Stimulated activated CD4-positive, alpha-beta T cell treated with anti-CD3 and anti-CD28 coated beads, Interleukin-12 subunit alpha, Interleukin-12 subunit beta, amount 100 ng/mL, for 4 hours (primary cell): ENCODE measurements at places on chromosomes 13 and 19.

DNA sequence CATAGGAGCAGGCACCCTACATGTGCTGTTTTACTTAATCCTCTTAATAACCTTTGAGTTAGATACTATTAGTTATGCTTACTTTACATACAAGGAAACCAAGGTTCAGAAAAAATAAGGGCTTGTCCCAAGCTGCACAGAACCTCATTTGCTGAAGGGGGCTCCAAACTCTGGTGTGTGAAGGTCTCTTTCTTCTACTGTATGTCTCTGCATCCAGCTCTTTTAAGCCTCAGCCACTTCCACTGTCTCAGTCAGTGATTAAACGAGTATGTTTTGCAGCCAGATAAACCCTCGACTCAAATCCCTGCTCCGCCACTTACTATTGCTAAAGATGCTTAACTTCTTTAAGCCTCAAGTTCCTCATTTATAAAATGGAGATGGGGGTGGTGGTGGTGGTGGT is 112.4 kb upstream of the WASF3 start:
- no peak for DNase-seq

GRCh38 chr13:33015791-33016323 is 366 bp upstream of the KL start:
- DNase-seq = no peak

GRCh38 chr19:49591731-49592485 is 926 bp downstream of the PRR12 start:
- peak; percentile 38 for DNase-seq

DNA sequence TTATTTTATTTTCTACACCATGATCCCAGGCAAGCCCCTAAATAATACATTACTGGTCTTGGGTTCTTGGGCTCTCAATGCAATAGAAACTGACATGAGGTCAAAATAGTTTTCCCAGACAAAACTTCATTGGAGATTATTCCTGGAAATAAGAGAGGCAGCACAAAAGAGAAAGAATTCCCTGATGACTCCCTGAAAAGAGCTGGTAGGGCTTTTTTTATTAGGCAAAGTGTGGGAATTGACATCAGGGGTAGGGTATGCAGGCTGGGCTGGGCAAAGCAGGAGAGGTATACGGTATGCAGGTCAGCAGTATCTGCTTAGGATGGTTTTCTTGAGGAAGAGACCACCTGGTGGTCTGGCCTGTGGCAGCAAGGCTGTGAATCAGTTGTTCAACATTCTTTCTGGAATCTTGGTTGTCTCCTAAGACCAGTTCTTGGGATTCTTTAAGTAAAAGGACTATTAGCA is 9.3 kb upstream of the IGFL3 start:
- no peak for DNase-seq

DNA sequence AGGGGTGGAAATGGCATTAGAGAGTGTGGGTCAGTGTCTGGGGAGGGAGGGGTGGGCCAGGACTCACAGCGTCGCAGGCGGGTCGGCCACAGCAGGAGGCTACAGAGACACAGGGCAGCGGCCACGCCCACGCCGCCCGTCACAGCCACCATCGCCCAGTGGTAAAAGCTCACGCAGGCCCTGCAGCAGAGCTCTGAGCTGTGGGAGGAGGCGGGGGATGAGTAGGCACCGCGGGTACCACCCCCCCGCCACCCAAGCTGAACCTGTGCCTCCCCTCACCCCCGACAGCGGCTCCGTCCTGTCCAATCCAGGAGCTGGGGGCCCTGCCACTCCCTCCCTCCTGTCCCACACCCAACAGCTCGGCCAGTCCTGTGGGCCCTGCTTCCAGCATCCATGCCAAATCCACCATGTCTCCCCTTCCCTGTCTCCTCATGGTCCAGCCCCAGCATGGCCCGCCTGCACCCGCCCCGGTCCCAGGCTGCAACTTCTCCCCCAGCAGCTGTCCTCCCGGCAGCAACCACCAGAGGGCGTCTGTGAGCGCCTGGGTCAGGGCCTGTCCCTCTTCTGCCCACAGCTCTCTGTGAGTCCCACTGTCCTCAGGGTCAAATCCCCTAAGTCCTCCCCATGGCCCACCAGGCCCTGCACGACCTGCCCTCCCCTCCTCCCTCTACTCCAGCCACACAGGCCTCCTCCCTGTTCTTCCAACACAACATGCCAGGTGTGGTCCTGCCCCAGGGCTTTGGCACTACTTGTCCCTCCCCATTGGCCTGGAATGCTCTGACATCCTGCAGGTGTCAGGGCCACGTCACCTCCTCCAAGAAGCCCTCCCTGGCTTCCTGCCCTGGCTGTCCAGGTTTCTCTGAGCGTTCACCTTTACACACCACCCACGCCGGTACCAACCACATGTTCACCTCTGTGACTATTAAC is 6.0 kb downstream of the TEKTIP1 start:
- peak; percentile 77 for DNase-seq

DNA sequence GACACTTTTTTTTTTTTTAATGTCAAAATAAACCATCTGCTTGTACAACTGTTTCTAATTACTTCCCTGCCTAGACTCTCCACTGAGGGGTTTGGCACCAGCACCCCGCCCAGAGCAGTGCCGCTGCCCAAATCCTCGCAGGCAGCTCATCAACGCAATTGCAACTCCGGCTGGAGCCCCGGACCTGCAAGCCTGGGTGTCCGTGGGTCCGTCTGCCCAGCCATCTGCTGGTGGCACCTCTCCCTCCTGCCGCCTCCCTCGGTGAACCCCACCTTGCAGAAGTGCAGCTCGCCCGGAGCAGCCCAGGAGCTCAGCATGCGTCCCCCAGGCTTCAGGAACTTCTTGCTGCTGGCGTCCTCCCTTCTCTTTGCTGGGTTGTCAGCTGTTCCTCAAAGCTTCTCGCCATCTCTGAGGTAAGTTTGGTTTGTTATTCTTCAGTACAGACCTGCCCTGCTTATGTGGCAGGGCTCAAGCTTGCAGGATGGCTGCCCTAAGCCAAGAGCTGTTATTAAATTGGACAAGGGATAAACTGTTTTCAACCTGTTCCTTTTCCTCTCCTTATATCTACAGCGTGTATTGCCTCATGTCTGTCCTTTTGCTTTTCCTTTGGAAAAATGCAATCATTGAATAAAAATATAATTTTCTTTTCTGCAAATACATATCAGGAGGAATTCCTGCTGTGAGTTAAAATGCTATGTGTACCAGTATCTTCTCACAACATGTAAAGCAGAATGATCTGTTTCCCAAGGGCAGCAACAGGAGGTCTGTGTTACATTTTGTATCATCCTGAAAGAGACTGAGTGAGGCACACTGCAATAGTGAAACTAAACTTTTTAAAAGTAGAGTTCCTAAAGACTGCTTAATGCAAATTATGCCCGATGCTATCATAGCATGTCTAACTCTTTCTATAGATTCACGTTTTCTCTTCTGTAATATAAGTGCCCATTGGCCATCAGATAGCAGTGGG is at the start of gene ITGBL1:
TSS of gene ITGBL1 (plus strand) at position 157 of the 967 bp plus-strand sequence. CDS start at position 316, 159 bp downstream.
- DNase-seq = no peak

DNA sequence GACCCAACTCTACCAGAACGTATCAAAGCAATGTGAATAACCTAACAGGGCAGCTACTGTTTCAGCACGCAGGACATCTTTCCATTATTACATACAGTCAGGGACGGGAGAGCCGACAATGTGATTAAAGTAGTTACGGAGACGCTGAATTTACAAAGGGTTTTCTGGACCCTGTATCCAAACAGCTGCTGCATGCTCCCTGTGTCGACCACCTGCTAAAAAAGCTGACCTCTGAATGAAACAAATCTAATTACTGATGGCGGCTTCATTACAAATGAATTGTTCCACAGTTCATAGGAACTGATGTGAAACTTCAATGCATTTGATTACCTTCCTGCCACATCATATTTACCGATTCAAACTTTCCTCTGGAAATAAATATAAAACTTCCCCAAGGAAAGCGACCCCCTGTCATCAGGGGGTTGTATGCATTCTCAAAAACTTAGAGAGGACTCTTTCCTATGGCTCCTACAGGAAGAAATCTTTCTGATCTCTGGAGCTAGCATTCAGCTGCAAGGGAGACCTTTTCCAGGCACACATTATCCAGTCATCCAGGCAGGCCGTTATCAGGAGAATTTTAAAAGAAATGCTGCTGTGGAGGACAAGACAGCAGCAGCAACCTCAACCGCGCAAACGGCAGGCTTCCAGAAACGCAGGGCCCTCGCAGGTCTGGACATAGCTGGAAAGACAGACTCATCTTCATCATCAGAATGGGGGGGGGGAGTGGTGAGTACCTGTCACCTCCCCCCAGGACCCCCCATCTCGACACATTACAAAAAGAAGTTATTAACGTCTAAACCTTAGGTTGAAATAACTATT is 3.1 kb downstream of the EFNB2 start:
- DNase-seq = no peak

DNA sequence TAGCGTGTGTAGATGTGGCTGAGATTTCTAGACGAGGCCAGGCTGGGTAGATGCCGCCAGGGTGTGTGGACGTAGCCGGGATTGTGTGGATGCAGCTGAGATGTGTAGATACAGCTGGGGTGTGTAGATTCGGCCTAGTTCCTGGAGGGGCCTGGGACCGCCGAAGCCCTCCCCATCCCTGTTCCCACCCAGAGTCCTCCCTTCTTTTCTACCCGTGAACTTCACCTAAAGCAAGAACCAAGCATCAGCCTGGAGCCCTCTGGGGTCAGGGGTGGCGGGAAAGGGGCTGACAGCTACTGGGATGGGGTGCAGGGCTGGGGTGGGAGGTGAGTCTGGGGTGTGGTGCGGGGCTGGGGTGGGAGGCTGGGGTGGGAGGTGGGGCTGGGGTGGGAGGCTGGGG is 768 bp downstream of the TMPRSS9 start:
- no peak for DNase-seq

- DNase-seq = no peak
Measured at GRCh38 chr13:45510672-45511071, 45.9 kb downstream of the COG3 start.
